Activated CD8-positive, alpha-beta memory T cell treated with anti-CD3 and anti-CD28 coated beads for 1 hour (primary cell): ENCODE measurements at places on chromosomes 4 and X.

DNA sequence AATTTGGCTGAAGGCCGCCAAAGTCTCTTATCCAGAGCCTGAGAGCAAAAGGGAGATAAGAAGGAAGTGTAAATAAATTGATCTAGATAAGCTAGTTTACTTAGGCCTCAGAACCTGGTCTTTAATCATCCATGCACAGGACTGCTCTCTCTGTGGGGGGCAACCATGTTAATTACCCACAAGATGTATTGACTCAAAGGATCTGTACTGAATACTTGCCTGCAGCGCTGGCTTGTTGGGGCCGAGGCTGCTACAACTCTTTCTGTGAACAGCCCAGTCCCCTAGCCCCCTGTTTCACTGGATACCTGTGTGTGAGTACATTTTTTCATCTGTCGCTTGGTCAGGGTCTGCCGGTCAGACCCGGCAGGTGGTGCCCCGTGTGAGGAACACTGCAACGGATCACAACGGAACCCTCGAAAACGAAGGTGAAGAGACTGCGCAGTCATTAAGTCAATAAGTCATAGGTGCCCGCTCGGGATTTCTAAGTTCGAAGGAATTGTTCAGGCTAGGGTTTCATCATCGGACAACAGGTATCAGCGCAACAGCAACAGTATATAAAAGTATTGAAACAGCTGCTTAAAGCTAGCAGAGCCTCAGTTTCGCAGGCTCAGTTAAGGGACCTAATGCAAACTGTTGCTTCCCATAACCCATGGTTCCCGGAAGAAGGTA, 8.3 kb downstream of the MAGEA11 start:
- no peak for DNase-seq

GRCh38 chr4:108263057-108263456, 94.3 kb upstream of the LEF1 start:
- no peak for DNase-seq

DNA sequence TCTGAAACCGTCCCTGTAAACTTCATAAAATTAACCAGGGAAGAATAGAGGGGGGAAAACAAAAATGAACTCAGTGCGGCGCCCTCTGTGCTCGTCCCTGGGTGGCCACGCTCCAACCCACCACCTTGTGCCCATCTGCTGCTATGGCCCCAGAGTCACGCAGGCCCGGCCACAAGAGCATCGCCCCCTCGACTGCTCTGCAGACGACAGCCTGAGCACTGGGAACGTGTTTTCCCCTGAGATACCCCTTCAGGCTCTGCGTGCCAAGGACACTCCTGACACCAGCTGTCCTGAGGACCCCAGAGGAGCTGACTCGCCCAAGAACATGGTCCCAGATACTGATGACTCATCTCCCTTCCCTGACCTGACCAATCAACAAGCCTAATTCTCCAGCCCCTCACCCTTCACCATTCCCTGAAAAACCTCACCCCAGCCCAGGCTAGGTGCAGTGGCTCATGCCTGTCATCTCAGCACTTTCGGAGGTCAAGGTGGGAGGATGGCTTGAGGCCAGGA, 64.1 kb upstream of the GPR78 start:
- no peak for DNase-seq

- no peak for DNase-seq
Observed at GRCh38 chr4:146511381-146511780, 10.4 kb downstream of the SLC10A7 start.

DNA sequence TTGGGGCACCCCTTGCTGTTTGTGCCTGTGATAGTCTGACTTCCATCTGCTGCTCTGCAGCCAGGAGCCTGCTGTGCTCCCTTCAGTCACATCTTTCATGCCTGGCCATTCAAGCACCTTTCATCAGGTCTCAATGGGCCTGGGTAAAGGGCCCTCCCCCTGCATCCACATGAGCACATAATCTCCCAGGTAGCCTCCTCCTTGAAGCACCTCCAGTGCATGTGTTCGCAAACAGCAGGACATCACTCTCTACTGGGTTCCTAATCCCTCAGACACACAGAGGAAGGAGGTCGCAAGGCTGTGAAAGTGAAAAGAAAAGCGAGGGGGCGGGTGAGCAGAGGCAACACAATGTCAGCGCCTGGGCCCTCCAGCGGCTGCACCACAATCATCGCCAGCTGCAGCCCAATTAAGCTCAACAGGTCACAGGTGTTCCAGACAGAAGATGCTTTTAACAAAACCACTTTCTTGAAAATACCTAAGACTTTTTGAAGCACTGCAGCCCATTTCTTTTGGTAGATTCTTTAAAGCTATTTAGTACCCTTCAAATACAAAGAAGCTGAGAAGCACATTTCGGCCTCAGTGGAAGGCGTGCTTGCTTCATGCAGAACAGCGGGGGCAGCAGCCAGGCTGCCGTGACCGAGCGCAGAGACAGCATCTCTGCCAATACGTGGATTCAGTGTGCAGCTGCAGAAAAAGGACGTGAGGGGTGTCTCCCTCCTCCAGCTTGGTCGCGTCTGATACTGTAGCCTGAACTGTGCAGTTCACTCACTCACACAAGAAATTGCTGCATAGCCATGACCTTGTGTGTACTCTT, 92.2 kb upstream of the SPRY1 start:
- DNase-seq, result no peak

DNA sequence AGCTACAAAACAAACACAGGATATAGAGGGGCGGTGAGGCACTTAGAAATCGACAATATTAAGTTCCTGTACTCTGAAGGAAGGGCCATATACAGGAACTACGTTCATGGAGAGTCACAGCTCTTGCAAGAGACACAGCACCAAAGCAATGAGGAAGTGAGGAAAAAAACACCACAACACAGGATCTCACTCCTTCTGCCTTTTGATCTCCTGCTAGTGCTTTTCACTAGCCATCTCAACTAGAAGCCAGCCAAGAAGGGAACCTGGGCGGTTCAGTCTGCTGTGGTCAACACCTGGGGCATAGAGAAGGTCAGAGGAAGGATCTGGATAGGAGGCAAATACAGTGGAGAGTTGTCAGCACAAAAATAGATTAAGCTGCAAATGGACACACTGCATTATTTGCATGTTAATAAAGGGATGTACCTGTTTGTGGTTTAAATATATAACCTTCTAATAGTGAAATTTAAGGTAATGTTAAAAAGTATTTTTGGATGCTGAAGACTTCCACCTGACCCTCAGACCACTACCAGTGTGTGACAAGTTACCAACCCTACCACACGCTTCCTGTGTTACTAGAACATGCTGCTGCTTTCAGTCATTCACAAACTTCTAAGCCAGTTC, 104.6 kb downstream of the DTHD1 start:
- no peak for DNase-seq

GRCh38 chr4:101667348-101667747, 123.2 kb upstream of the BANK1 start:
- no peak for DNase-seq

DNA sequence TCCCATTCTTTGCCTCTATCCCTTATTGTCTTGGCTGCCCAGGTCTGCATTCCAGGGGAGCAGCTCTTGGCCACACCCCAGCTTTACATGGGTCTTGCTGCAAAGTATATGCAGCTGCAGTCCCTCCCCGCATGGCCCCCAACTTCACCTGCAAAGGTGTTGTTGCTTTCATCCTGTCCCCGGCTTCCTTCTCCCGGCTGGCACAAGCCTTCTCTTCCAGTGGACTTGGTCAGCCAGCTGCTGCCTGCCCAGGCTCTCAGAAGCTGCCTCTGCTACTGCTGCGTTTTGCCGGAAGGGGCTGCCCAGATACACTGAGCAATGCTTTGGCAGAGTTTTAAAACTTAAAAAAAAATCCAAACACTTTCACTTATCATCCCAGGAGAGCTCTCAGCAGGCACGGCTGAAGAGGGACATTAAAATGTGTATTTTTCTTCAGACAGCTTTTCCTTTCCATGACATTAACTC, 121.2 kb upstream of the PDLIM3 start:
- no peak for DNase-seq

- no peak for DNase-seq
Observed at GRCh38 chr4:23305026-23305425, 584.8 kb downstream of the PPARGC1A start.

DNA sequence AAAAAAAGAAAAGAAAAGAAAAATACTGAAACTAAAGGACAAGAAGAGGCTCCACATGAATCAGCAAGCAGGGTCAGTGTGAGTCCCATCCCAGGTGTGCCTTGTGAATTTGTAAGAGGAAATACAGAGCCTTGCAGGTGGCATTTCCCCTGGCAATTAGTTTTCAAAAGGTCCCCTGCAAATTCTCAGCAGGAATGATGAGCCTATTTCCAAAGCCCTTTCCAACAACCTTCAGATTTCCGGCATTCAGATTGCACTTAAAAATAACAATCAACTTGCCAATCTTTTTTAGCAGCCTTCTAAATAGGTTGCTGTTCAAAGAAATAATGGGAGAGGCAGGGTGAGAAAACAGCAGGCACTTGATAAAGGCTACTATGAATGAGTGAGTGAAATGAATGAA, 66.4 kb upstream of the OR13H1 start:
- DNase-seq, result no peak

DNA sequence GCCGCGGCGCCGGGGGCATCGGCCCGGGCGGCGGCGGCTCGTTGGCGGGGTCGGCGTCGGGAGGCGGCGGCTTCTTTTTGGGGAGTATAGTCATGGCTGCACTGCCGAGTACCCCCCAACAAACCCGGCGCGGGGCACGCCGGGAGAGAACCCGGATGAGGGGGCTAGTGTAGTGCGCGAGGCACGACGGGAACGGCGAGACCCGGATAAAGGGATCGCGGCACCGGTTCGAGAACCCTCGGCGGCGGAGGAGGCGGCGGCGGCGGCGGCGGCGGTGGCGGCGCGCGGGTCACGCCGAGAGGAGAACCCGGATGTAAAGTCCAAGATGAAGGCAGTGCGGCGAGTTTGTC, at the start of gene OTUD5:
Gene OTUD5, minus strand, starts transcription at position 131 of the 350 bp plus-strand sequence. Its CDS starts 37 bp downstream, at position 94.
- DNase-seq, result peak; percentile 40

GRCh38 chr4:119139822-119140252, 4.2 kb downstream of the MYOZ2 start:
- DNase-seq, result no peak

DNA sequence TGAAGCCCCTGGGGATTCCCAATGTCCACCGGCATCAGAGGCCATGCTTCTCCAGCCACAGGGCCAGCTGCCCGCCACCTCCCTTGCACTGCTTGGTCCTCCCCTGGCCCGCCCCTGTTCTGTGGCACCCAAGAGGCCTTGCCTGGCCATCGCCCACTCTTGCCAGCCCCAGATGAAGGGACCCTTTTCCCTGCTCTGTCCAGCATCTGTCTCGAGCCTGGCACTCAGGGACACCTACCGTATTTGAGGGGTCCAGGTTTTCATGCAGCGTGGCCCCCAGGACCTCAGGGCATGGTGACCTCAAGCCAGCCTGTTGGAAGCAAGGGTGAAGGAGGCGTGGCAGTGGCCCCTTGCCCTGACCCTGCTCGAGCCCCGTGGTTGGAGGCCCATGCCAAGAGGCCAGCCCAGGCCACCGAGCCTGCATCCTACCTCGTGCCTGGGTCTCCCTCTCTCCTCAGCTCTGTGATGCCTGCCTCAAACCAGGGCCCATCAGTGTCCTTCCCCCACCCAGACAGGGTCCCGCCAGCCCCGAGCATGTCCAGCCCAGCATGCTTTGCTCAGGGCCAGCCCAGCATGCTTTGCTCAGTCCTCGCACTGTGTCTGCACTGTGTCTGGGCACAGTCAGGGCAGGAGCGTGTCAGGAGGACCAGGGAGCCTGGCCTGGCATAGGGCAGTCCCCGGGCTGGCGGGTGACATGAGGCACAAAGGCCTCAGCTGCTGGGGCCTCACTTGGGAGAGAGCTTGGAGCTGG, 14.3 kb upstream of the FGFR3 start:
- DNase-seq, result no peak

GRCh38 chr4:180028682-180029081, 2214.5 kb upstream of the TENM3 start:
- no peak for DNase-seq

- no peak for DNase-seq
Observed at GRCh38 chr4:123323998-123324397, 72.6 kb upstream of the SPRY1 start.

DNA sequence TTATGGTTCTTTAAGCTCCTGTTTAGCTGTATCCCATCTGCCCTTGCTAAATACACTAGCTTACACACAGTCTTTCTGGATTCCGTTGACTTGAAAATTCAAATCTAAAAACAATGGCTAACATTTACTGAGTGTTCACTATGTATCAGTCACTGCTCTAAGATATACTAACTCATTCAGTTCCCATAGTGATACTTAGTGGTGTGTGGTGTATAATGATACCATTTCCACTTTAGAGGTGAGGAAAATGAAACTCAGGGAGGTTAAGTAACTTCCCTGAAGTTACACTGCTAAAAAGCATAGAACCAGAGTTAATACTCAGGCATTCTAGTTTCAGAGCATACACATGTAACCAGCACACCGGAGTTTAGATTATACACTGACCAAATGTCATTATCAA, 762.0 kb downstream of the GRID2 start:
- no peak for DNase-seq

GRCh38 chr4:113694008-113694407, 67.5 kb downstream of the CAMK2D start:
- no peak for DNase-seq

GRCh38 chr4:87717276-87718031, 67.4 kb downstream of the DMP1 start:
- no peak for DNase-seq

GRCh38 chr4:144189121-144189520, 48.6 kb upstream of the GYPA start:
- DNase-seq, result no peak

DNA sequence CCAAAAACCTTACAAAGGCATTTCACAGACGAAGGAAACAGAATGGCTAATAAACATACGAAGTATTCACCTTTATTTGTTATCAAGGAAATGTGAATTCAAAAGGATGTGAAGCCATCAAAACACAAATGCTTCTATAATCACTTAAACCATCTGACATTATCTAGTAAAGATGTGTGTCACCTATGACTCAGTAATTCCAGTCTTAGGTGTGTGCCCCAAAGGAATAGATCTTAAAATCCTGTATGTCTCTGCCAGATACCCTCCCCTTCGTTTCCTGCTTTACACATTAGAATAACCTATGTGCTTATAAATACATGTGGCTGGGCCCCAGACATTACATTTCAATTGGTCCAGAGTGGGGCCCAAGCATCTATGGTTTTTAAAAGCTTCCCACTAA, 41.8 kb upstream of the CEP135 start:
- DNase-seq, result no peak

DNA sequence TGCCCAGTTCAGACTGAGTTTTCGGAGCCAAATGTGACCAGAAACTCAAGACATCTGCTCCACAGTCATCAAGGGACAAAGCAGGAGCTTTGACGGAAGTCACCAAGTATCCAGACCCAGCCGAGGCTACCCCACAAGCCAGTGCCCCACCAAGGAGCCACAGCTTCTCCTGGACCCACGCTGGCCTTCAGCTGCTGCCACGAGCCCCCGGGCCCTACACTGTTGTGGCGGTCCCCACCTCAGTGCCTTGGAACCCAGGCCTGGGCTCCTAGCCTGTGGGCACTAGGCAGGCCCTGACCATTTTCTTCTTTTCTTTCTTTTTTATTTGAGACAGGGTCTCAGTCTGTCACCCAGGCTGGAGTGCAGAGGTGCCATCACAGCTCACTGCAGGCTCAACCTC, 82.1 kb upstream of the NKX1-1 start:
- DNase-seq, result no peak

DNA sequence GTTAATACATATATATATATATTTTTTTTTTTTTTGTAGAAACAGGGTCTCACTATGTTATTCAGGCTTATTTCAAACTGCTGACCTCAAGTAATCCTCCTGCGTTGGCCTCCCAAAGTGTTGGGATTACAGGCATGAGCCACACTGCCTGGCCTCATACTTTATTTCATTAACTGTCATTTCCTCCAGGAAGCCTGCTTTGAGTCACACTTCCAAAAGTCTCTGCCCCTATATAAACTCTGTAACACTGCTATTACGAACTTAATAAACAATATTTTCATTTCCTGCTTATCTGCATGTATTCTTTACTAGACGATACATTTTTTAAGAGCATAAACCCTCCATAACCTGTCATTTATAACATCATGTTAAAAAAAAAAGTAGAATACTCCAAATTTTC, 167.2 kb downstream of the WDFY3 start:
- no peak for DNase-seq
